Sciatic nerve (tissue), 2 donors: ENCODE measurements at places on chromosomes 7 and 10. TPM values are rescaled to one million over a fixed set of nuclear protein-coding genes. Genes with fewer than 3 reads are reported as not detected.

The CCDC7 gene
- total RNA-seq: 75.8 TPM

The GNGT1 gene
- total RNA-seq: not detected

DNA sequence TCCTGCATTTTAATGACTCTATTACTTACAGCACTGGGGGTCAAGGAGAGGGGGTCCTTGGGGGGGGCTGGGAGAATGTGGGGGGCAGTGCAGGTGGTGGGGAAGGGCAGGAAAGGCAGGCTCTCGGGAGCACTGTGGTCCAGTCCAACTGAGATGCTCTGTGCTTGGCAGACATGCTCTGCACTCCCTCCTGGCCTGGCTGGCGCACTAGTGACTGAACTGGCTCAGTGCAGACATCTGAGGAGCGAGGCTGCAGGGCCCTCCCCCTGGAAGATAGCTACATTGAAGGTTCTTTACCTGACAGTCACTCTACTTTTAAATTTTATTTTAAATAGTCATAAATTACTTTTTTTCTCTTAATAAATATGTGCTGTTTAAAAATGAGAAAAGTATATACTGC is 105.7 kb downstream of the NEURL1 start:
- DNase-seq: no peak

GRCh38 chr7:104328296-104328969 is at the start of gene LHFPL3:
Gene LHFPL3 (plus strand): TSS chr7:104328603.
- no peak for DNase-seq

DNA sequence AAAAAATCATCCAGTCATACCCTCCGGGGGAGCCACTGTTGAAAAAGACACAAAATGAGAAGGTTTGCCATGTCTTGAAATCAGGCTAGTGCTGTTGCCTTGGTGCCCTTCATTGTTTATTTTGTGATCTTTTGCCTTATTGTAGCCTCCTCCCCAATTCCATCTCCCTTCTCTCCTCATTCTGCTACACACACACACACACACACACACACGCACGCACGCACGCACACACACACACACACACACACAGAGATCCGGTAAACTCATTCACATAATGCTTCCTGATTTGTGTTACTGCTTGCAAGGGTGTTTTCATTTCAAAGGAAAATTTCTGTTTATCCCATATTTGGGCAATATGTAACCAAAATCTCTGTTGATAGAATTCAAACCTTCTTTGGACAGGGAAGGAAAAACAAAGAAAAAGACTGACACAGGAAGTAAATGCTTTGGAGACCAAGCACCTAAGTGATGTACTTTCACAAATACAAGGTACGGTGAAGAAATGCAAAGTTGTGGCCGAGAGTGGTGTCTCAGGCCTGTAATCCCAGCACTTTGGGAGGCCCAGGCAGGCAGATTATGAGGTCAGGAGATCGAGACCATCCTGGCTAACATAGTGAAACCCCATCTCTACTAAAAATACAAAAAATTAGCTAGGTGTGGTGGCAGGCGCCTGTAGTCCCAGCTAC is 141.1 kb upstream of the CDK13 start:
- DNase-seq: no peak

GRCh38 chr10:64038107-64038506 is 516.9 kb downstream of the REEP3 start:
- no peak for DNase-seq

DNA sequence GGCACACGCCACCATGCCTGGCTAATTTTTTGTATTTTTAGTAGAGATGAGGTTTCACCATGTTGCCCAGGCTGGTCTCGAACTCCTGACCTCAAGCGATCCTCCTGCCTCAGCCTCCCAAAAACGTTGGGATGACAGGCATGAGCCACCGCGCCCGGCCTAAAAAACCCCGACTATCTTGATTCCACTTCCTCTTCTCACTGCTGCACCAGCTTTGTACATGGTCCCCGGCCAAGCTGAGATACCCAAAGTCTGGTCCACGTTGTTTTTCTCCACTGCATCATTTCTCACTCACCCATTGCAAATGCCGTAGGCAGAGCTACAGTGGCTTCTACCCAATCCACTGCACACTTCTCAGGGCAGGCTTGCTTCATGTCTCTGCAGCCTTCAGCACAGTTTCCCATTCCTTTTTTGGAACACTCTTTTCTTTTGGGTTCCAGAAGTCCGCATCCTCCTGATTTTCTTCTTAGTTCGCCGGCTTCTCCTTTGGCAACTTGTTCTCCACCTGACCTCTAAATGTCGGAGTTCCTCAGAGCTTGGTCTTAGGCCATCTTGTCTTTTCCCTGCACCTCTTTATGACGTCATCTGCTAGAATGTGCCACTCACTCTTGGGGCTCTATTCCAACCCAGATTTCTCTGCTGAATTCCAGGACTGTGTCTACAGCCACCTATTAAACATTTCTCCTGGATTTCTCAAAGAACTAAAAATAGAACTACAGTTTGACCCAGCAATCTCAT is 6.0 kb upstream of the GNB2 start:
- no peak for DNase-seq

- no peak for DNase-seq
Measured at GRCh38 chr10:100736809-100737354, 8.5 kb upstream of the PAX2 start.

DNA sequence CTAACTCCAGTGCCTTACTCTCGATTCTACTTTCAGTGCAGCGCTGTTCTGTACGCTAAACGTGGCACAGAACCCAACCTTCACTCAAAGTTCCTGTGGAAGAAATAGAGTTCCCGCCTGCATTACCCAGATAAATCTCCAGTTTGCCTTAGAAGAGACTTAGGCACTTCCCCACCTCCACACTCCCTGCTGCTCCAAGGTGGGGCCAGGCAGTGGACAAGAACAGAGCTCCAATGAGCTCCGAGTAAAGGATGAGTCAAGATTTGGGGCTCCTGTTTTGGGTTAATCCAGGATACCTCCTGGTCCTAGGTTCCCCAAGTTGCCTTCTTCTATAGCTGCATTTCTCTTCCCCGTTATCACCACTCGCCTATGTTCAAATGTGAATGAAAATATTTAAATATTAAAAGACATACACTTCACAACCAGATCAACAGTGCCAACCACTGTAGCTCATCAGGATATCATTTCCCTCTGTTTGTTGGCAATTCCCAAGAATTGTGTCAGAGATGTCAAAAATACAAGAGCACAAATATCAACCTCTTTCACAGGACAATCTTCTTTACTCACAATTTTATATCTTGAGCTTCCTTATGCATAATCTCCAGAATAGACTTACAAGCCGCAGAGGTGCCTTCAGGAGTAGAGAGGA is 48.0 kb downstream of the MALSU1 start:
- no peak for DNase-seq

GRCh38 chr7:8762803-8763202 is 329.4 kb downstream of the NXPH1 start:
- no peak for DNase-seq
